ENCODE measurements at places on chromosomes 7 and 10.

DNA sequence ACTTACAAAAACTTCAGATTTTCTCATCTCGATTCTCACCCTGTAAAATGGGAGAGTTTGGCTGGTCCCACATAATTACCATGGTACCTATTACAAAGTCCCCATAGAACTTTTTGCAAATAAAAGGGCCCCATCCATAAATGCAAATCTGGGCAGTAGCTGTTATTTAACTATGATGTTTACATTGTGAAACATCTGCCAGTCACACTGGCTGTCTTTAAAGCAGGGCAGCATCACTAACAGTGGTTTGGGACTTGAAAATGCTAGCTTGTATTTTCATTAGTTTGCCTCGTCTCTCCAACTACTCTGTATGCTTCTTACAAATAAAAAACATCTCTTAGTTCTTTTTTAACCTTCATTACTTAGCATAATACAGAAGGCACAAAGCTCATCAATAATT, 240.7 kb downstream of the FZD1 start:
- DNase-seq = no peak

- DNase-seq = peak; percentile 52
Observed at GRCh38 chr10:31635415-31636065, 293.1 kb downstream of the ARHGAP12 start.

DNA sequence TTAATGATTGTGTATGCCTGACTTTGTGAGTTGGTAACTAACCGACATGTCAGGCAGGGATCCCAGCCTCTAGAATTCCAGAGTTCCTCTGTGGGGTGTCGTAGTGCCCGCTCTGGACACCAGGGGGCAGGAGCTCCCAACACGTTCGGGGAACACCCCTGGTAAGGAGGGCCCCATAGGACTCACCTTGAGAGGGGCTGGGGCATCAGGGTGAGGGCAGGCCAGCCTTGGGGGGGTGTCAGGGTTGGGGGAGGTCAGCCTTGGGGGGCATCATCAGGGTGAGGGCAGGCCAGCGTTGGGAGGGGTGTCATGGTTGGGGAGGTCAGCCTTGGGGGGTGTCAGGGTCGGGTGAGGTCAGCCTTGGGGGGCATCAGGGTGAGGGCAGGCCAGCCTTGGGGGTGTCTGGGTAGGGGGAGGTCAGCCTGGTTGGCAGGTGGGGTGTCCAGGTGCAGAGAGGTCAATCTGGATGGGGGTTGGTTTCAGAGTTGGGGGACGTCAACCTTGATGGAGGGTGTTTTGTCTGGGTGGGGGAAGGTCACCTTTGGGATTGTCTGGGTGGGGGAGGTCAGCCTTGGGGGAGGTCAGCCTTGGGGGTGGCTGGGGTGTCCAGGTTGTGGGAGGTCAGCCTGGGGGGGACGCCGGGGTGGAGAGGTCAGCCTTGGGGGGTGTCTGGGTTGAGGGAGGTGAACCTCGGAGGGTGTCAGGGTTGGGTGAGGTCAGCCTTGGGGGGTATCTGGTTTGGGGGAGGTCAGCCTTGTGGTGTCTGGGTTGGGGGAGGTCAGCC, 45.6 kb upstream of the SUN1 start:
- peak; percentile 14 for DNase-seq

DNA sequence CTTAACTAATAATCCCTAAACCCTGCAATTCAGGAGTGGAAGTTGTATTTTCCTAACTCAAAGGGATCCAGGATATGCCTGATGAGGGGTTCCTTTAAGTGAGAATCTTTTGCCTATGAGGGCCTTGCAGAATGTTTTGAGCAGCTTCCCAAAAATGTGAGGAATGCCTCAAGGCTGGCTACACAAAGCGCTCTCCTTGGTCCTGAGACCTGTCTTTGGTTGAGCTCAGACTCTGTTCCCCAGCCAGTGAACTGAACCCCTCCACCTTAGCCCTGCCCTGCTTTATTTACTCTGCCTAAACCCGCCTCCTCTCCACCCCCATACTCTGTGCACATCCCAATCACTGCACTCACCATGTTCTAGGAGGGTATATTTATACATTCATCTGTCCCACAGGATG, 108.6 kb downstream of the NRCAM start:
- DNase-seq = peak; percentile 28

DNA sequence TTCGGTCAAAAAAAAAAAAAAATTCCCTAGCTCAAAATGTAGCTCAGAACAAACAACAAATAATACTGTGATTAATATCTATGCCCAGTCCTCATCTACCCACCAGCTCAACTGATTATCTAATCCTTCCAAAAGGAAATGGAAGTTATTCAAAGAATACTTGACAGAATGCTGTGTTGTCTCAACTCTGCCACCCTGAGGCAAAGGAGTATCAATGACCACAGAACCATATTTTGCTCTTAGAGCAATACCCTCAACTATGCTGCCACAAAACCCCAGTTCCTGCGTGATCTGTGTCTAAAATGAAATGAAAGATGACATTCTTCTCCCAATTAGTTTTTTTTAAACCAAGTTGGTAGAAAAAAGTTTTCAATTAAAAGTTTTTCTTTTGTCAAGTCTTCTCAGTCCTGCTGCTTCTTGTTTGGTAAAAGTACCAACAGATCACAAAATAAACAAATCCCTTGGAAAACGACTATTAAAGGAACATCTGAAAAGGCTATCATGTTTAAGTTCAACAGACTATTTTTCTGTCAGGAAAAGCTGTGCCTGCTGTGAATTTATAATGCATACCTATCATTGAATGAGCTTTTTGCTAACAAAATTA, 21.6 kb downstream of the RBM28 start:
- DNase-seq = peak; percentile 44

- DNase-seq = no peak
Observed at GRCh38 chr10:133293810-133294119, 14.9 kb downstream of the TUBGCP2 start.

DNA sequence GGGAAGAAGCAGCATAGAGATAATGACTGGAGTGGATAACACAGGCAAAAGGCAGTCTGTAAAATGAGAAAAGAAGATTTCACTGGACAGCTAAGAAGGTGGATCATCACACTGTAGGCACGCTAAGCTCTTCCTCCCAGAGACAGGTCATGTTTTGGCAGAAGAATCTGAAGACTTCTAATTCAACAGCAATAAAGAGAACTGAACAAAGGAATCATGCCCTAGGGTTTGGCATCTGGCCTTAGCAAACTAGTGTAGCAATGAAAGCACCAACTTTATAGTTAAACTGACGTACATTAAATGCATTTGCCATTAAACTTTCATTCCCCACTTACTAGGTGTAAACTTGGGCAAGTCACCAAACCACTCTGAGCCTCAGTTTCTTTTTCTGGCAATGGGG, 84.4 kb upstream of the SEM1 start:
- no peak for DNase-seq

DNA sequence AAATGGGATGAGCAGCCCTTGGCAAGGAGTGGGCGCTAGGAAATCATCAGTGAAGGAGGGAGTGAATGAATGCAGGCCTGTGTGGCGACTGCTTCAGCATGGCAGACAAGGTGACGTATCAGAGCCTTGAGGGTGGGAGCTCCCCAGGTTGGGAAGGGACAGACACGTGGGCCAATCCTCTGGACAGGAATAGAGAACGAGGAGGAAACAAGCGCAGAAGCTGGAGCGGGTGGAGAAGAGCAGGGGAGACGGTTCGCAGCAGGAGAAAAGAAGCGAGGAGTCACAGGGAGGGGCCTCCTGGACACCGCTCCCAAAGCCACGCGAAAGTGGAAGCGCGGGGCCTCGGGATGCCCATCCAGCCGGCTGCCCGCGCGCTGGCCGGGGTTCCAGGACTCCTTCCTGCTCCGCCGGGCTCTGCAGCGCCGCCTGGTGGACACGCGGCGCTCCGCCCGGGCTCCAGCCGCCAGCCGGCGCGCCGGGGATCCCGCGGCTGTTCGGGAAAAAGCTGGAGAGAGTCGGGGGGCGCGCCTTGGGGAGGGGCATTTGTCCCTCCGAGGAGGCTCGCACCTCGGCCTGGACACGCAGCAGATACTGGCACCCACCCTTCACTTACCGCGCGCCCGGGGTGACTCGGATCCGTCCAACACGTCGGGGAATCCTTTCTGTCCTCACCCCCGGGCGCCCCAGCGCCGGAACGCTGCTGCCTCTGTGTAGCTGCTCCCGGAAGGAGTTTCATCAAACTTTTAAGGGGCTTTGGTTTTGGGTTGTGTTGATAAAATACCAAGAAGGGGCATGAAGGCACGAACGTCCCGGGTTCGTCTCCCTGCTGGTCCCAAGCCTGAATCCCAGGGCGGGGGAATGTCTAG, 6.3 kb downstream of the ZNF503 start:
- no peak for DNase-seq

Measured in HT1080 (cell line).